ENCODE measurements at places on chromosomes 3 and 15. TPM values are rescaled to one million over a fixed set of nuclear protein-coding genes. Genes with fewer than 3 reads are reported as not detected.

Gene TMEM212
- 5.2 TPM for total RNA-seq

Gene CYB561D2
- total RNA-seq, result 21.7 TPM

Gene GP5
- total RNA-seq, result 0.38 TPM

- no peak overlapping the region for H3K27ac ChIP-seq
- no peaks in the 10 kb centered on the region for H3K36me3 ChIP-seq
- H3K4me1 ChIP-seq, result no peaks in the 10 kb centered on the region
- no peak for DNase-seq
- H3K4me3 ChIP-seq, result no peak overlapping the region
- no peaks in the 10 kb centered on the region for H3K27me3 ChIP-seq
Measured at GRCh38 chr3:161731968-161732367, 235.4 kb downstream of the OTOL1 start.

GRCh38 chr3:121885386-121885785, 8.8 kb upstream of the SLC15A2 start:
- no peak for DNase-seq
- H3K36me3 ChIP-seq, result no peaks in the 10 kb centered on the region
- no peak overlapping the region for H3K27ac ChIP-seq
- no peaks in the 10 kb centered on the region for H3K4me1 ChIP-seq

DNA sequence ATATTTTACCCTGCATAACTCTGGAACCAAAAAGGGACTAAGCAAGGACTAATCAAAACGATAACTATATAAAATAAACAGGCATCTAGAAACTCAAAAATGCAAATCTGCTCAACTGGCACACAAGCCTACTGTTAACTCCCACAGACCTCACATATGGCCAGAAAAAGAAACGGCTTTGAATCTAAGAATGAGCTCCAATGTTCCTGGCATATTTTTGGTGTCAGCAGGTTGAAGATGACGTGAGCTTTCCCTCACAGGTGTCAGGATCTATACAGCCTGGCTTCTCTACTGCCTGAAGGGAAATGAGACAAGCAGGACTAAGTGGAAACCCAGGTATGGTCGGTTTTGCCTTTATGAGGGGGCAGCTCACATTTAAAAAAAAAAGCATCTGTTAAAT, 120.1 kb upstream of the SPATA12 start:
- no peak overlapping the region for H3K4me3 ChIP-seq
- H3K27me3 ChIP-seq, result no peaks in the 10 kb centered on the region
- no peaks in the 10 kb centered on the region for H3K36me3 ChIP-seq
- peaks cover 9% of the 10 kb centered on the region for H3K4me1 ChIP-seq
- DNase-seq, result no peak
- no peak overlapping the region for H3K27ac ChIP-seq

DNA sequence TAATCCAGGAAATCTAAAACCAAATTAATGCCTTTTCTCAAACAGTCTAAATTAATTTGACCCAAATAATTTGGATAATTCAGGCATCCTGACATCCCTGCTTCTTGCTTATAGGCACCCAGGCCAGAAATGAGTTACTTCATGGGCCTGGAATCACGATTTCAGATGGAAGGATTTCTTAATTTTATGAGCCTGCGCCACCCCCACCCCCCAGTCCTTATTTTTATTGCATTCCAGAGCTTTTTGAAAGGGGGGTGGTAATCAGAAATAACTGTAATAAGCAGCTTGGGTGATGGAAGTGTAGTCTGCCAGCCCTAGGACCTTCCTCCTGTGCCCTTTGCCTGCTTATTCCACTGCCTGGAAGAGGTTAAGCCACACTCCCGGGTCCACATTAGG, 1.3 kb downstream of the AP2M1 start:
- H3K27ac ChIP-seq, result peak overlapping the region; percentile 93
- H3K36me3 ChIP-seq, result peaks cover 63% of the 10 kb centered on the region
- no peaks in the 10 kb centered on the region for H3K27me3 ChIP-seq
- H3K4me3 ChIP-seq, result peak overlapping the region; percentile 99
- no peak for DNase-seq
- peaks cover 36% of the 10 kb centered on the region for H3K4me1 ChIP-seq
